Ascending aorta (tissue), 2 donors: ENCODE measurements at places on chromosomes 11 and 22. TPM values are rescaled to one million over a fixed set of nuclear protein-coding genes. Genes with fewer than 3 reads are reported as not detected.

The PRDM11 gene
- 36.5 TPM for total RNA-seq

The PHETA2 gene
- total RNA-seq: 41.5 TPM

The NELL1 gene
- total RNA-seq: not detected

The GAL3ST1 gene
- not detected for total RNA-seq

DNA sequence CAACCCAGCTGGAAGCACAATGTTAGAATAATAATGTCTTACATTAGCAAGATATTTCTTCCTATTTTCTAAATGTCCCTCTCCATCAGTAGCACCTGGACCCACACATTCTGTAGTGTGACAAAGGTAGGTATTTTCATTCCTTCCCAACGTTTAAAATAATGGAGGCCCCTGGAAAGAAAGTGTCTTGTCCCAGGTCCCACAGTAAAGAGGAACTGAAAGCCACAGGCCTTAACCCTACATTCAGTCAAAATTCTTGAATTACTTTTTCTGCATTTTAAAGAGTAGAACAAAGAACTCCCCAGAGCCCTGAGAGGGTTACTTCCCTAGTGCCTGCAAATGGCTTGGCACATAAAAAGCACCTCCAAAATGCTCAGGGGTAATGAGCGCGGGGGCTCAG is 26.3 kb downstream of the OPCML start:
- H3K27me3 ChIP-seq: no peaks in the 10 kb centered on the region
- no peak overlapping the region for H3K27ac ChIP-seq
- H3K4me3 ChIP-seq: no peak overlapping the region
- no peaks in the 10 kb centered on the region for H3K4me1 ChIP-seq
- H3K36me3 ChIP-seq: no peaks in the 10 kb centered on the region
- DNase-seq: no peak

DNA sequence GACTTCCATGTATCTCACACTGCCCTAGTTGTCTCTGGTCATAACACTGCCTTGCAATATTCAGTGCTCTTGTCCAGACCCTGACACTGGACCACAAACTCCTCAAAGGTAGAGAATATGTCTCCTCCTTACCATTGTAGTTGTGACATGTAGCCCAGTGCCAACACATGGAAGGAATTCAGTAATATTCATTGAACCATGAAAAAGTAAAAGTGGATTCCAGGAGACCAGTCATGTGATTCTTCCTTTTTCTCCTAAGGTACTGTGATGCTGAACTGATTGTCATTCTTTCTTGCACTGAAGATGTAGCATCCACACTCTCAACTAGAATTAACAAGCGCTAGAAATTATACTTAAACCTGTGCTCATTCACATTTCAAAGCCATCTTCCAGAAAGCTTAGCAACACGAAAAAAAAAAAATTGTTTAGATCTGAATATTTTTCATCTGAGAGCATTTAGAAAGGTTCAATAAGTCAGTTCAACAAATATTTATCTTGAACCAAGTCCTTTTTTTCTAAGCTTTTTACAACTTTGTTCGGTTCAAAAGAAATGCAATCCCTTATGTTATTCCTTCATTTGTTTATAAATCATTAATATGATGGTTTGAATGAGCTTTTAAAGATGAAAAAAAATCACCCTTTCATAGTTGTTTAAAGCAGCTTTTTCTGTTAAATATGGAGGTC is 224.7 kb upstream of the BLID start:
- H3K27ac ChIP-seq: peak overlapping the region; percentile 63
- no peak overlapping the region for H3K4me3 ChIP-seq
- H3K27me3 ChIP-seq: no peaks in the 10 kb centered on the region
- no peak for DNase-seq
- H3K36me3 ChIP-seq: no peaks in the 10 kb centered on the region

DNA sequence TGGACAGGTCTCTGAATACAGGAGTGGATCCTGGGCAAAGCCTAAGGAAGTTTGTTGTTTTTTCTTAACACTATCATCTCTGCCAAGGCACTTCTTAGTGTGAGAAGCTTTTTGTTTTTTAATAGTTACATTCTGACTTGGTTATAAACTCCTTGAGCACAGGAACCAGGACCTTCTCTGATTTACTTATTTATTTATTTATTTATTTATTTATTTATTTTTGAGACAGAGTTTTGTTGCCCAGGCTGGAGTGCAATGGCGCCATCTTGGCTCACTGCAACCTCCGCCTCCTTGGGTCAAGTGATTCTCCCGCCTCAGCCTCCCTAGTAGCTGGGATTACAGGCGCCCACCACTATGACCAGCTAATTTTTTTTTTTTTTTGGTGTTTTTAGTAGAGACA is 11.0 kb downstream of the RNF185 start:
- H3K4me3 ChIP-seq: no peak overlapping the region
- peaks cover 47% of the 10 kb centered on the region for H3K4me1 ChIP-seq
- H3K27me3 ChIP-seq: no peaks in the 10 kb centered on the region
- no peak for DNase-seq

DNA sequence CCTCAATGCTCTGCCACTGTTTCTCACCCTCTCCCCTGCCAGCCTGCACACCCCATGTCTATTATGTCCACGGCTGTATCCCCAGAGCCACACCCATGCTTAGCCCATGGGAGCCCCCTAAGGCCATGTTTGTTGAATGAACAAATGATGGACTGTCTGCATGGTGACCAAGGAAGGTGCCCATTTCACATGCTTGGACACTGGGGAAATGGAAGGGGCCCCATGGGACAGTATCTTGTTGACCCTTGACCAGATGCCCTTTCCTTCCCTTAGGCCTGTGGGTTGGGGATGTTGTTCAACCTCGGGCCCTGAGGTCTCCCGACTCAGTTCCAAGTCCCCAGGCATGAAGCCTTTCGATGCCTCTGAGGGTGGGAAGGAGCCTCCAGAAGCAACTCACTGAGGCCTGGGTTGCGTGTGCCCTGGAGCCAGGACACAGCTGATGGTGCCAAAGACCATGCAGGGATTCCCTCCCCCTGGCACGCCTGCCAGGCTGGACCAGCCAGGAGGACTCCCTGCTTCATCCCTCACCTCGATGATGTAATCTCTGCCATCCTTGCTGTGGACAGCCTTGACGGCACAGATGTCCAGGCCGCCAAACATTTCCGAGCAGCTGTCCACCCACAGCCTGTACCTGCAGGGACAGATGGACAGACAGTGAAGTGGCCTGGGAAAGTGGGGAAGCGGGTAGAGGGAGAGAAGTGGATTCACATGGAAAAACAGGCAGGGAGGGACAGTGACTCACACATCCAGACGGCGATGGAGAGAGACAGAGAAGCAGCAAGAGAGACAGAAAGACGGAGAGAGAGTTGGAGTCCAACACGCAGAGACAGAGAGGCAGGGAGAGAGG is 58.9 kb downstream of the FBXO7 start:
- H3K4me3 ChIP-seq: no peak overlapping the region
- no peaks in the 10 kb centered on the region for H3K36me3 ChIP-seq
- H3K4me1 ChIP-seq: peaks cover 7% of the 10 kb centered on the region
- H3K27me3 ChIP-seq: no peaks in the 10 kb centered on the region

- peak overlapping the region; percentile 90 for H3K4me3 ChIP-seq
- no peaks in the 10 kb centered on the region for H3K36me3 ChIP-seq
- H3K27ac ChIP-seq: peak overlapping the region; percentile 57
- H3K4me1 ChIP-seq: peaks cover 4% of the 10 kb centered on the region
- no peak for DNase-seq
Observed at GRCh38 chr11:3808861-3809623, 682 bp downstream of the PGAP2 start.

GRCh38 chr11:94134651-94135512 is 6.2 kb downstream of the PANX1 start:
- peaks cover 6% of the 10 kb centered on the region for H3K4me1 ChIP-seq
- H3K27me3 ChIP-seq: no peaks in the 10 kb centered on the region
- no peaks in the 10 kb centered on the region for H3K36me3 ChIP-seq

- no peaks in the 10 kb centered on the region for H3K36me3 ChIP-seq
- no peak overlapping the region for H3K4me3 ChIP-seq
- no peaks in the 10 kb centered on the region for H3K27me3 ChIP-seq
- H3K27ac ChIP-seq: peak overlapping the region; percentile 42
Observed at GRCh38 chr11:35304386-35304775, 115.0 kb downstream of the SLC1A2 start.

DNA sequence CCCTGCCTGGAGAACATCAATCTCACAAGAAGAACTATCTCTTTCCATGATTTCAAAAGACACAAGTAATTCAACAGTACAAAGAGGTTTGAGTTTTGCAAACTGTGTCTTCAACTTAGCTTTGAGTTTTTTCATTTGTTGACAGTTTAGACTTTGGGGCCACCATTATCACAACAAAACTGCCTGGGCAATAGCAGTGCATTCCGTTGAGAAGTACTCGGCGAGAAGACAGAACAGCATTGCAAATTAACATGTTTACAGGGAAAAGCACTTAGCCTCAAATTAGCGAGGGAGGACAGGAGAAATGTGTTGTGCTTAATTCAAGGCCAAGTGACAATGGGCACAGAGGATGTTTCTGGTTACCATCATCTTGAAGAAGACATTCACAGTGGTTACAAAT is 133.2 kb upstream of the MPPED2 start:
- no peak overlapping the region for H3K27ac ChIP-seq
- no peak for DNase-seq
- no peaks in the 10 kb centered on the region for H3K36me3 ChIP-seq
- no peaks in the 10 kb centered on the region for H3K27me3 ChIP-seq
- no peak overlapping the region for H3K4me3 ChIP-seq

DNA sequence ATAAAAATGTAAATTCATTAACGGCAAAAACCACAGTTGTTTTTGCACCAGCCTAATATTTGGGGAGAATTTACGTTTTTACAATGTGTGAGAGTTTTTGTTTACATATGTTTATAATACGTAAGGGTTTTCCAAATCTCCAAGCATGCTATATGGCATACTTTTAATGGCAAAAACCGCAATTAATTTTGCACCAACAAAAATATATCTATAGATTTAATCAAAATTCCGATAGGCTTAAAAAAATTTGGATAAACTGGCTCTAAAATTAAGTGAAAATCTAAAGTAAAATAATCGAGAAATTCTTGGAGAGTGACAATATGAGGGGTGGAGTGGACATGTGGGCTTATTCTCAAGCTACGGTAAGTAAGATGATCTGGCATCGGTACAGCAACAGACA is 22.8 kb downstream of the KRTAP5-6 start:
- H3K27me3 ChIP-seq: no peaks in the 10 kb centered on the region
- H3K4me1 ChIP-seq: peaks cover 4% of the 10 kb centered on the region
- no peaks in the 10 kb centered on the region for H3K36me3 ChIP-seq

DNA sequence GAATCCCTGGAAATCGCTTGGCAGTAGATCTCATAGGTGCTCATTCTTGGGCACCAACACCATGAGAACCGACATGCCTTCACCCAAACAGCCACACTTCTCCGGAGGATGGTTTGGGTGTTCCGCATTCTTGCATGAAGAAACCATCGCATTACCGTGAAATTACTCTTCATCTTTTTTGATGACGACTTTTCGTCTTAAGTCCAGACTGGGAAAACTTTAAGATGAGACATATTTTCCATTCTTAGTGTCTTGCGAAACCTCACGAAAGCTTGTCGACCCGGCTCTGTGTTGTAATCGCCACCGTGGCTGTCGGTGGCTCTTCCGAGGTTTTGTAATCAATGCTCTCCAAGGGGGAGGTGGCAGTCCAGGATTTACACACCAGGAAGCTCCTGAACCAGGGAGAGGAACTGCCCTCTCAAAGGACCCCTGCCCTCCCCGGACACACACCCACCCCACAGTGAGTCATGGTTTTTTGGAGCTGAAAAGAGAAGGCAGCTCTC is 1.7 kb downstream of the TOM1 start:
- H3K27ac ChIP-seq: peak overlapping the region; percentile 96
- H3K4me3 ChIP-seq: no peak overlapping the region
- peak; percentile 50 for DNase-seq
- H3K4me1 ChIP-seq: peaks cover 17% of the 10 kb centered on the region
- no peaks in the 10 kb centered on the region for H3K36me3 ChIP-seq

GRCh38 chr11:112238041-112238440 is 11.8 kb downstream of the PTS start:
- no peak overlapping the region for H3K4me3 ChIP-seq
- H3K4me1 ChIP-seq: no peaks in the 10 kb centered on the region
- H3K27ac ChIP-seq: no peak overlapping the region
- DNase-seq: no peak

GRCh38 chr22:19917389-19918138 is 24.0 kb upstream of the COMT start:
- H3K36me3 ChIP-seq: peaks cover 58% of the 10 kb centered on the region
- no peaks in the 10 kb centered on the region for H3K27me3 ChIP-seq
- no peak overlapping the region for H3K27ac ChIP-seq
- no peak overlapping the region for H3K4me3 ChIP-seq
- no peak for DNase-seq

DNA sequence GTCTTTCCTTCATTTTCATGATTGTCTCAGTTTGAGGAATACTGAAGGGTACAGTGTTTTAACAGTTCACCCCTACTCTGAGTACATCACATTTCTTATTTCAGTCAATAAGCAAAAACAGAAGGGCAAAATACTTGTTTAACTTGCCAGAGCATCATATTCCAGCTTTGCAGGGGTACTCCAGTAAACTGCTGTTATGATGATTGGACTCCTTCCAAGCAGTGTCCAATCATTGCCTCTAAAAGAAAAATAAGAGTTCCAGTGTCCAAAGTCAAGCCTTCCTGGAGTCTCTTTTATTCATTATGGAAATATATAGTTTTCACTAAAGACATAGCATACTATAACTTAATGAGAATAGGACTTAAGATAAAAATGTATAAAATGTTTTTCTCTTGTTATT is 105.1 kb downstream of the FANCF start:
- no peak for DNase-seq
- H3K27me3 ChIP-seq: no peaks in the 10 kb centered on the region
- H3K4me1 ChIP-seq: no peaks in the 10 kb centered on the region
- H3K4me3 ChIP-seq: no peak overlapping the region

DNA sequence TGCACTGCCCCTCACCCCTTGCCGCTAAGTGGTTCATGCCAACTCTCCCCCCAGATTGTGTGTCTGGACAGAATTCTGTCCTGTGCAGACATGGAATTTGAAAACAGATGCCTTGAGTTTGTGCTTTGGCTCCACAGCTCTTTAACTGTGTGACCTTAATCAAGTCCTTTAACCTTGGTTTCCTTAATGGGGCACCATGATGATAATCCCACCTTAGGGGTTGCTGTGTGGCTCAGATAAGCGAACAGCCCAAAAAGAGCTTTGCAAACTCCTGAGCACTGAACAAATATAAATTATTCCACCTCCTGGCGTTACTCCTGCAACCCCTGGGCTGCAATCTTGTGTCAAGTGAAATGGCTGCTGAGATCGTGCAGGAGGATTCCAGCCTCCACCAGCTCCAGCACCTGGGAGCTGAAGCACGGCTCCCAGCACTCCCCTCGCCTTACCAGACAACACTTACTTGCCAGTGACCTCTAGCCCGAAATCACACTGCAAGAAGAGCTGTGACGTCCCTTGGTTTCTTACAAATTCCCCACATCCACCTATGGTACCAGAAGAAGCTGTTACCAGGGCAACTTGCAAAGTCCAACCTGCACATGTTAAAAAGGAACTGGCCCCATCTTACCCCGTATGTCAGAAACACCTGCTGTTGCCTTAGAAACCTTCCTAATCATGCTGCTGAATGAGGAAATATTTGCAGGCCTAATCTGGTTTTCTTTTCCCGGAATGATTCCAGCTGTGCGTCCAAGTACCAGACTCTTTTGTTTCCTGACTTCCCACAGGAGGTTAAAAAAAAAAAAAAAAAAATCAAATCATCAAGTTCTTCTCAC is 13.2 kb downstream of the VPS37C start:
- peaks cover 6% of the 10 kb centered on the region for H3K36me3 ChIP-seq
- H3K4me3 ChIP-seq: no peak overlapping the region
- no peak overlapping the region for H3K27ac ChIP-seq
